ENCODE measurements at places on chromosomes 4 and X.

DNA sequence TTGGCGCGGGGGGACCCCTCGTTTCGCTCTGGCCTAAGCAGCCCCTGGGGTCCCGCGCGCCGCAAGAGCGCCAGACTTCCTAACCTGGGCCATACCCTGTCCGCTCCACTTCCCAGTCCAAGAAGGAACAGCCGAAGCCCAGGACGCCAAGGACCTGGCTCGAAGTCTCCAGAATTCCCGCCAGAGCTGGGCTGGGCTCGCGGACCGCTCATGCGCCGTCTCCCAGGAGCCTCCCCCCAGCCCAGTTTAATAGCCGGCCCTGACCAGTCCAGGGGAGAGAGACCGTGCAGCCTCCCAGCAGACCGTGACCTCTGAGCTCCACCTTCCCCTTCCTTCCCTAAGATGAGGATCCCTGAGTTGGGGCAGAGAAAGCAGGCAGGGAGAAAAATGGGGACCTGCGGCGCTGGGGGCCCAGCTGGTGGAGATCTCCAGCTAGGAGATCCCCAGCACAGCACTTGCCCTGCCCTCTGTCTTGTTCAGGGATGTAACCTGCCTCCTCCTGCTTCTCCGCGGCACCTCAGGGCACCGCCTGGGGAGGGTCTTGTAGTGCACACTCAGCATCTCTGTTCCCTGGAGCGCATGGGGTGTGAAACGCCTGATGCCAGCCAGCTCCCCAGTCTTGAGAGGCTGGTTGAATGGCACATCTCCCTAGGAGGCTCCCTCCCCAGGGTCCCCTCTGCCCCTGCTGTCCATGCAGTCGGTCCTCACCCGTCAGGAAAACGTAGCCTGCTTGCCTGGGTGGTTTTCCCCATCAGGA, 1.2 kb upstream of the LETM1 start:
- DNase-seq: no peak

DNA sequence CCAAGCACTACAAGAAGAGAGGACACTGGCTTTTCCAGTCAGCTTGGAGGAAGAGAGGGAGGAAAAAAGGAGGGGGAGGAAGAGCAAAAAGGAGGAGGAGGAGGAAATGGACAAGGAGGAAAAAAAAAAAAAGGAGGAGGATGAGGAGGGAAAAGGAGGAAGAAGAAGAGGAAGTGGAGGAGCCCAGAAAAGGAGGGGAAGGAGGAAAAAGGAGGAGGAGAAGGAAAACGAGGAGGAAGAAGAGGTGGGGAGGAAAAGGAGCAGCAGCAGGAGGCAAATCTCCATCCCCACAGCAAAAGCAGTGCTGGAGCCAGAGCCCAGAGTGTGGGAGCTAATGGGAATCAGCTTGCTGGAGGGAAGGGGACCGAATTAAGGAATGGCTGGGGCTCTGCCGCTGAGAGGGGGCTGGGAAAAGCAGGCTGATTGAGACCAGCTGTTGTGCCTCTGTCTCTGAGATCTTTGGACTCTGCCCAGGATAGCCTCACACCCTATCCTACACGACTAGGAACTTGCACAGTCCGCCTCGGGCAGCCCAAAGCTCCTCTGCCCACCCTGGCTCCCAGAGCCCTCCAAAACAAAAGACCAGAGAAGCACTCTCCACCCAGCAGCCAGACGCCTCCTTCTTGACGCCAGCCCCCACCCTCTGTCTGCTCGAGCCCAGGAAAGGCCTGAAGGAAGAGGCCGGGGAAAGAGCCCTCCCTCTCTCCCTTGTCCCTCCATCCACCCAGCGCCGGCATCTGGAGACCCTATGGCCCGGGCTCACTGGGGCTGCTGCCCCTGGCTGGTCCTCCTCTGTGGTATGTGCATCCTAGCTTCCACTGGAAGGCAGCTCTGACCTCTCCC, at the start of gene XPNPEP2:
XPNPEP2 (plus strand) TSS at position 514 of the 843 bp plus-strand sequence; CDS start at position 749, 235 bp downstream.
- DNase-seq: peak; percentile 79

DNA sequence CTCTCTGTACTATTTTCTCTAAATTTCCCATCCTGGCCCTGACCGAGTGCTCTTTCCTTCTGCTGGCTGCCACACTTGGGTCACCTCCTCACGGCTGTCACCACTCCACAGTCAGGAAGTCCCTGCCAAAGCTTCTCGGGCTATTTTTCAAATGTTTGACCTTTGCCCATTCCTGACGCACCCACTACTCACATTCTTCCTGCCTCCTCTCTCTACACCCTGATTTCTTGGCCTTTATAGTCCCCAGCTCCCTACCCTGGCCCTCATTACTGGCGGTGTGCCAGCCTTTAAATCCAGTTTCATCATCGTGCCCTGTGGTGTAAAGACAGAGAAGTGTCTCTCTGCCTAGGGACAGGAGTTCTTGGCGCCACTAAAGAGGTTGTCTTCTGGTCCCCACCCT, 46.4 kb upstream of the GATB start:
- no peak for DNase-seq

GRCh38 chr4:94660614-94661013, 97.1 kb upstream of the BMPR1B start:
- DNase-seq: no peak

DNA sequence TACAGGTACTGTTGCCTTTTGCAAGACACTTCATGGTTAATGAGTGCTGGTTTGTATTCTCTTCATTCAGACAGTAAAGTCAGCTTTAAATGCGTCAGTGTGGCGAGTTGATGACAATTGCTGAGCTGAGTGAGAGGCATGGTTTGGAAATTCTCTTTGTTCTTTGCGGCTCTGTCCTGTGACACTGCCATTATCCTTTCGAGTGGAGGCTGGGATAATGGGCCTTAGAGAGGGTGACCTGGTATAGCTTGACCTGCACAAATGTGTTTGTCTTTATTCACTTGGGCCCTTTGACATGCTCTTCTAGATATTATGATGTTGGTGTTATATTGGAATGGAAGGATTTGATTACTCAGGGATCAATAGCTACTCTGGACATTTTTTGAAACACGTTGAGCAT, 208.5 kb upstream of the FAT1 start:
- DNase-seq: no peak

DNA sequence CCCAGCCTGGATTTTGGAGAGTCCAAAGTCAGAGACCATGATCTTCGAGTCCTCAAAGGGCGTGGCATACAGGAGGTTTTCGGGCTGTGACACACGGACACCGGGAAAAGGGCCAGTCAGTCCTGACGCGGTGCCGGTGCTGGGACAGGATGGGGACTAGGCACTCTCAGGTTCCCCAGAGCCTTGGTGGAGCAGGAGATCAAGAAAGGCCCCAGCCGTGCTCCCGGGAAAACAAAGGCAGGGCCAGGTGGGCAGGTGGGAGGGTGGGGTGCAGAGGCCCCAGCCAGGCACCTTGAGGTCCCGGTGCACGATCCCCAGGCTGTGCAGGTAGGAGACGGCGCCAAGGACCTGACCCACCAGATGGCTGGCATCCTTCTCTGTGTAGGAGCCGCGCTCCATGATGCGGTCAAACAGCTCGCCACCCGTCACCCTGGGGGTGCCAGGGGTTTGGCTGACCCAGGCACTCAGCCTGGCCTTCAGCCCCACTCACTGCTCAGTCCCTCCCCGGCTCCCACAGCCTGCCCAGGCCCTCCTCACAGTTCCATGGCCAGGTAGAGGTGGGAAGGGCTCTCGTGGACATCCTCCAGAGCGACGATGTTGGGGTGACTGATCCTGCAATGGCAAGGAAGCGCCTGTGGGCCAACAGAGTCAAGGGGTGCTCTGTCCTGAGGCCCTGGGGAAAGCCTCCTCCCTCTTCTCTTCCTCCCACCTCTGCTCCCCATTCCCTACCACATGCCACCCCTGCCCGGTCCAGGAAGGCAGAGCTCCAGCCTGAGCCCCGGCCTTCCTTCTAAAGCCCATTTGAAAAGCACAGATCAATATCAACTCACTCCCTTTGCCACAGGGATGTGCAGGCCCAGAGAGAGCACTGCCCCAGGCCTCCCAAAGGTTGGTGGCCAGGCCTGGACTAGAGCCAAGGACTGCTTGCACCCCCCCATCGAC, 1.8 kb downstream of the PNCK start:
- DNase-seq: no peak

GRCh38 chr4:174380699-174381439, 97.2 kb downstream of the CEP44 start:
- DNase-seq: no peak

DNA sequence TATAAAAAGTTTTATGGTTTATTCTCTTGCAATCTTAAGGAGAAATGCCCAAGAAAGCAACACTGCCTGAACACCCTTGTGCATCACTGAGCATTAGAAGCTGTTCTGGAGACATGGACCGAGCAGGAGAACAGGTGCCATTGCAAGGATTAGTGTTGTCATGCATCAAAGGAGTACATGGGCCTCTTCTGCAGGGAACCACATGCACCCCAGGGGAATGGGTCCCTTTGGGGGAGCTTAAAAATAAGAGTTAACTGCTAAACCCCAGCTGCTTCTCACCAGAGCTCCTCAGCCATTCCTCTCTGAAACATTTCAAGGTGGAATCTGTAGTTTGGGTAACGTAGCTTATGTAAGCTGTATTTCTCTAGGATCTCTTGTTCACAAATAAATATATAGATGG, 353.0 kb upstream of the SLC7A11 start:
- no peak for DNase-seq

DNA sequence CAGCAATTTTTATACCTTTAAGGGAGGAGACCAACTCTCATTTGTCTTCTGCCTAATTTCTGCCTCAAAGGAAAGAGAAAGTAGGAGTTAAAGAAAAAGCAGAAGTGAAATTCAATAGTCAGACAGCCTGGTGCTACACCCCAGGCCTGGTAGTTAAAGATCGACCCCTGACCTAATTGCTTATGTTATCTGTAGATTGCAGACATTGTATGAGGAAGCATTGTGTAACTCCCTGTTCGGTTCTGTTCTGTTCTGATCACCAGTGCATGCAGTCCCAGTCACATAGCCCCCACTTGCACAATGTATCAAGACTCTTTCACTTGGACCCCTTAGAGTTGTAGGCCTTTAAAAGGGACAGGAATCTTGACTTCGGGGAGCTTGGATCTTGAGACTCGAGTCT, 335.9 kb upstream of the AR start:
- no peak for DNase-seq

- peak; percentile 32 for DNase-seq
Measured at GRCh38 chr4:168844353-168845049, 165.6 kb downstream of the CBR4 start.

DNA sequence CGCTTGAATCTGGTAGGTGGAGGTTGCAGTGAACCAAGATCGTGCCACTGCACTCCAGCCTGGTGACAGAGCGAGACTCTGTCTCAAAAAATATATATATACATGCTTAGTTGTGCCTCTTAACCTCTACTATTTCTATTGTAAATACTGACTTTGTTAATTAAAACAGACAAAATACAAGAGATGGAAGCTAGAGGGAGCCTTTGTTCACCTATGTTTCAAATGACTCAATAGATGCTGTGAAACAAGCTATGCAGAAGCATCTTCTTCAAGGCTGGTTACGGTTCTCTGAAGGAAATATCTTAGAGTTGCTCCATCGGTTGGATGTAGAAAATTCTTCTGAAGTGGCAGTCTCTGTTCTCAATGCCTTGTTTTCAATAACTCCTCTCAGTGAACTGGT, 6.2 kb downstream of the NCAPG start:
- DNase-seq: peak; percentile 81

GRCh38 chr4:105591573-105591972, 39.2 kb downstream of the ARHGEF38 start:
- no peak for DNase-seq

DNA sequence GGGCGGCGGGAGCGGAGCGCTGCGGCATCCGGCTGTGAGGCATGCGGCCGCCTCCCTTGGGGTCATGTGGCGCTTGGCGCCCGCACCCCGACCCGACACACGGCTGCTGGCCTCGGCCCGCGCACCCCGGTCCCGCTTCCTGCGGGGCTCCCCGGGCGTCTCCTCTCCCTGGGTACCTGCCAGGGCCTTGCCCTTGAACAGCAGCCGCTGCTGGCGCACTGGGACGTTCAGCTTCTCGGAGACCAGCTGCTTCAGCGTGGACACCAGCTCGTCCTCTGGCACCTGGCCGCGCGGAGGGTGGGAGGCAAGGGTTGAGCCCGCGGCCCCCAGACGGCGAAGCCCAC, 391 bp downstream of the UBL4A start:
- peak; percentile 6 for DNase-seq

DNA sequence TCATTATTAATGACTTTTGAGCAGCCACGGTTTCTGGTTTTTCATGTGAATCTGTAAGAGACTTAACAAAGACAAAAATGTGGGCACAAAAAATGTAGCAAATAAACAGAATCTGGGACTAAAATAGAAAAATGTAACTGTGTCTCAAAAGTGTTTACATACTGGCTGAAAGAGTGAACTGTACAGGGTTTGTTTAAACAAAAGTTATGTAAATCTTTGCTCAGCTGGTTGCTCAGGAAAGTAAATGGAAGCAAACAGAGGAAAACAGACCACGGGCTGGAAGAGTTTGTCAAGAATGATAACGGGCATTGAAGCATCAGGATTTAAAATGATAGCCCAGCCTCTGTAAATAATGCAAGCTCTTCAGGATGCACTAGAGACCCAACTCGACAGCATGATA, 921.8 kb upstream of the FTHL17 start:
- DNase-seq: no peak

DNA sequence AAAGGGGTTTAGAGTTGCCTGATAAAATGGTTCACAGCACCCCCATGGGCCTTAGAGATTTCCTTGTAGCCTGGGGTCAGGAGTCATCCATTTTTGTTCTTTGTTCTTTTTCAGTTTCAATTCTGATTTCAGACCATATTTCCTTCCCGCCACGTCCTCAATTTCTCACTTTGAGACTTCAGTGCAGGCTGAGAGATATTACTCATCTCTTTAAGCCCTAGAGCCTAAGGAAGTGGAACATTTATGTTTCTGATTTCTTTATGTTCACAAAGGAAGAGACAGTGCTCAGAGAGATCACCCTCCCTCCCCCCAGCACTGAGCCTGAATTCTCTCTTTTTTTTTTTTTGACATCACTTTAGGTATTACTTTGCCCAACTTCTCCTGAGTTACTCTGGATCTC, 56.3 kb downstream of the MSN start:
- DNase-seq: no peak

GRCh38 chr4:139921429-139922184, 232.4 kb downstream of the MAML3 start:
- no peak for DNase-seq

DNA sequence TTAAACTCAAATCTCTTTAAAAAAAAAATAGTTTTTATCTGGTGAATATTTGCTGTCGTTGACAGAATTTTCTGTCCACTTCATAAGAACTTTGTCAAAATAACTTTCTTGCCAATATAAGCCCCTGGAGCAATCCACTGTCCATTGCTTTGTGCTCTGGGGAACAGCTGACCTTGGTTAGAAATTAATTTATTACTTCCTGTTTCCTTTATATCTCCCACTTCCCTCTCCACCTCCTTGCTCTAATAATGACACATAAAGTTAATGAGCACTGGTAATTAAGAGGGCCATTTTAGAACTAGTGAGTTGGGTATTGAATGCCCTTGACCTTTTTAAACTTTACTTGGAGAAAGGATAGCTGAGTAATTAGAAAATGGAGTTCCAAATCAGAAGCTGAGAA, 151.3 kb upstream of the LEF1 start:
- no peak for DNase-seq

GRCh38 chr4:10917566-10917965, 233.0 kb upstream of the CLNK start:
- no peak for DNase-seq

DNA sequence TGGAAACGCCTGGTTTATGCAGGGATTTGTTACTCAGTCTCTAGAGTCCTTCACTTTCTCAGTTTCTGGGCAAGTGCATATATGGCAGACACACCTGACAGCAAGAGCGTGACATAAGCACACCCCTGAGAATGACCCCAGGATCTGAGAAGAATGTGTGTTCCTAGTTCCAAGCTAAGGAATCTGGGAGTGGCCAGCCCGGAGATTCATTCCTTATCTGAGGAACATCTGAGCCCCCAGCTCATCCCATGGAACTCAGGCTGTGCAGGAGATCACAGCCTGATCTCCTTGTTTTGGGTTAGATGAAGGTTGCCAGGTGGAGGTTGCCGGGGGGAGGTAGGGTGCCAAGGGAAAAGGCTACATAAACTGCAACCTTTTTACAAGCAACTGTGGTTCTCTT, 23.8 kb upstream of the KIAA0232 start:
- DNase-seq: no peak
